ENCODE measurements at places on chromosomes 2 and 18.

DNA sequence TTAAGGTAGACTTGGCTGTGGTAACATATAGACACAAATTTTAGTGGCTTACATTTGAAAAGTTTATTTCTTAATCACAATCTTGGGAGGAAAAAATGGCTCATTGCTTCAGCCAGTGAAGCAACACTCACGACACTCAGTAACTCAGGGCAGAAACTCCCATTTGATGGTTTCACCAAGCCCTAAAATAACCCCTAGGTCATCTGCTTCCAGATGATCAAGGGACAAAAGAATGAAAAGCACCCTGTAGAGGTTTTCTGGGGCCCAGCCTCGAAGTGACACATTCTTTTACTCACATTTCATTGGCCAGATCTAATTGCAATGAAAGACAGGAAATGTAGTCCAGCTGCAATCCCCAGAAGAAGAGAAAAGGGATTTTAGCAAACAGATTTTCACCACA lies 275.9 kb downstream of the TMX3 start:
- peak; percentile 96 for DNase-seq

DNA sequence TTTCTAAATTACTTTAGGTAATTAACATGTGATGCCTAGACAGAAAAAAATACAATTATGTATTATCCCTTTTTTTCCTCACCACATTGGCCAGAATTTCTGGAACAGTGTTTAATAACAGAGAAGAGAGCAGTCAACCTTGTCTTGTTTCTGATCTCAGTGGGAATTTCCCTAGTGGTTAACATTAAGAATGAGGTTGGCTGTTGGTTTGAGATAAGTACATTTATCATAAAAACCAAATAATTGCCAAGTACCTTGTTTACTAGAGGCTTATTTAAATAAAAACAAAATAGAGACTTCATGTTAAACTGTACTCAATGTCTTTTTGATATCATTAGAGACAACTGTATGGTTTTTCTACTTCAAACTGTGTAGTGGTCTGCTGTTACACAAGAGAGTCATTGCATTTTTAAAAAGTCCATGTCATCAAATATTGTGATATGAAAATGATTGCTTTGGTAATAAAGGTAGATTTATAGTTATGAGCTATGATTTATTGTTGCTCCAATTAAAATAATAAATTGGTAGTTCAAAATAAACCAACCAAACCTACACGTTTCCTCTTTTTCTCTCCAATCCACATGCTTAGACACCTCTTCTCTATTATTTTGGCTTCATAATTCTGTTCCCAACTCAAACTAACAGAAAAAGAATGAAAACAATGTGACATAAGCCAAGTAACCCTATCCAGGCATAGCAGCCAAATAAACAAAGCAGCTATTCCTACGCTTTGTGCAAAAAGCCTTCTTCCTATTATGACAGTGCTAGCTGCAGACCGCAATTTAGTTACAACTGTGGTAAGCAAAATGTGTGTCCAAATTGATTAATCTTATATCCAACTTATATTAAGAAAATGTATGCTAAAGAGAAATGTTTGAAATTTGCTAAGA lies 20.9 kb upstream of the TANK start:
- DNase-seq = no peak

DNA sequence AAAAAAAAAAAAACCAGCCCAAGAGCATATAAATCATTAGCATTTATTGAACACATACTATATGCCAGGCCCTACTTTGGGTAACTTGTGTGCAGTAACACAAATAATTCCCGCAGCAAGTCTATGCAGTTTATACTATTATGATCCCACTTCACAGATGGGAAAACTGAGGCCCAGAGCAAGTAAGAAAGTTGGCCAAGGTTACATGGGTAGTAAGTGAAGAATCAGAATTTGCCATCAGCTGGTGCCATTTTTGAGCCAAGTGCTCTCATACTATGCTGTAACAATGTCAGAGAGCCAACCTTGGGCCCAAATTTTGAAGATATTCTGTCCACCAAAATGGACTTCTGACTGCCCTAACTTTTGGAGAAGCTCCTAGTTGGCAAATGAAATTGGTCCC lies 13.5 kb upstream of the PSD4 start:
- DNase-seq = no peak

GRCh38 chr2:97730245-97730644 lies 16.9 kb downstream of the ZAP70 start:
- no peak for DNase-seq

DNA sequence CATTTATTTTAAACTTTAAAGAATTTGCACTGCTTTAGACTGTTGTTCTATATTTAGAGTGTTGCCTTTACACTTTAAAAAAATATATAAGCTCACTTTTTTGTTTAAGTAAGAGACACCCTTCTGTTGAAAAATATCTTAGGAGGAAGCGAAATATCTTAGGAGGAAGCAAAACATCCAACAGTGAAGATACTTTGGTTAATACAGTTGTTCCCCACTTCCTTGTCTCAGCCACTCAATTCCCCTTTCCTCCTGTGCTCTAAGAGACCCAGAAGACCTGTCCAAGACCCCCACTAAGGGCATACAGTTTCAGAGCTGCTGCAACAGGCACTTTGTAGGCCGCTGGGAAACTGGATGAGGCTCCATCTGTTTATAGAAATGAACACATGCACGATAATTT lies 5.7 kb downstream of the SERPINB8 start:
- DNase-seq = peak; percentile 95

DNA sequence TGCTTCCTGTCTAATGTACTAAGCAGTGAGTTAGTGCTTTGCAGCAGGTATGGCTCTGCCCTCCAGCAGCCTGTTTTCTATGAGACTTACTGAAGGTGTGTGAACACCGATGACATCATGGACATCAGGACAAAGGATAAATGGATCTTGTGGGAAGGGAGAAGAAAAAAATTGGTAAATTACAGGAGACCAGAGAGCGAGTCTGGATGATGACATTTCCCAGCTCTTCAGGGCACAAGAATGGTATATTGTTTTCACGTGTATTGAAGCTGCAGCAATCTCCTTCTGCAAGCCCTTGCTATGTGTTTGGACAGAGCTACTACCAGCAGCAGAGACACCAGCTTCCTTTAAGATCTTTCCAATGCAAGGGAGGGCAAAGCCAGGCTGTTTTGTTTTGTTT lies 47.2 kb downstream of the DCC start:
- DNase-seq = no peak

- no peak for DNase-seq
Observed at GRCh38 chr18:61544178-61544577, 210.9 kb downstream of the CDH20 start.

GRCh38 chr2:232532419-232532818 lies 6.5 kb downstream of the CHRND start:
- no peak for DNase-seq

- peak; percentile 99 for DNase-seq
Observed at GRCh38 chr2:209619782-209620181, 151.8 kb upstream of the UNC80 start.

DNA sequence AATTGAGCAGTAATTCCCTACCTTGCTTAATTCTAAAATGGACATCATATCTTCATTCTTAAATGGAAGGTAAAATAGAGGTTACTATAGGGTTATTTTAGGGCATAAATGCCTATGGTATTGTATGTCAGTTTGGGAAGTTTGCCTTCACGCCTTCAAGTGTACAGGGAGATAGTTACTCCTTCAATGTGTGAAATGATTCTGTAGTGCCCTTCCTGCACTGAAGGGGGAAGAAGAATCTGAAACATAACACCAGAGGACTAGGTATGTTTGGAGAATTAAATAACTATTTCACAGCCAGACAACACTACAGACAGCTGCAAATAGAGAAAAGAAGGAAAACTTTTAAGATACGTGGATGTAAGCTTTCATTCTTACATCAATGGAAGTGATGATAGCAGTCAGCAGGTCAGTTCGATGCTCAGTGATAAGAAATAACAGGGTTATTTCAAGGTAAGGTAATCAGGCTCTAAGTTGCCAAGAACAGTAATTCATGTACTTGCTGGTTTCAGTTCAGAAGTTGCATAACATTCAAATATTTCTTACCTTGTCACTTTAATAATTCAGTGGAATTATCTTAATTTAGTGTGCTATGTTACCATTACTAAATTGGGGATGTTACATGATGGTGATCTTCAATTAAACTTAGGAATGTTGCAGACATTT lies 4.0 kb downstream of the PKP4 start:
- no peak for DNase-seq

DNA sequence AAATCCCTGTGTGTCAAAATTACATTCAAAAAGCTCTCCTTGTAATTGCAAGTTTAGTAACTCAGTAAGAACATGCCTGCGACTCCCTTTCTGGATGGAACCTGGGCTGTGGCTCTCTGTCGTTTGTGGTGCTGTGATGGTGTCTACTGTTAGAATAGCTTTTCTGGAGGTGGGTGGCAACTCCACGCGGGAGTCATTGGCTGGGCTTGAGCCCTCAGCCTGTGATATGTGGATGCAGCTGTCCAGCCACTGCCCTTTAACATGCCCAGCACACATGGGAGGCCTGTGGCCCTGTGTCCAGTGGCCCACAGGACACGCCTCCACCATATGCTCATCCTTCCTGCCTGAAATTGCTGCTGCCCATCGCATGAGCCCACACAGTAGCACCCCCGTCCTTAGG lies 124.2 kb downstream of the RNF144A start:
- DNase-seq = no peak

GRCh38 chr18:36127836-36128529 lies 1.2 kb downstream of the SLC39A6 start:
- DNase-seq = no peak

- no peak for DNase-seq
Observed at GRCh38 chr2:147366279-147366678, 478.6 kb upstream of the ACVR2A start.

DNA sequence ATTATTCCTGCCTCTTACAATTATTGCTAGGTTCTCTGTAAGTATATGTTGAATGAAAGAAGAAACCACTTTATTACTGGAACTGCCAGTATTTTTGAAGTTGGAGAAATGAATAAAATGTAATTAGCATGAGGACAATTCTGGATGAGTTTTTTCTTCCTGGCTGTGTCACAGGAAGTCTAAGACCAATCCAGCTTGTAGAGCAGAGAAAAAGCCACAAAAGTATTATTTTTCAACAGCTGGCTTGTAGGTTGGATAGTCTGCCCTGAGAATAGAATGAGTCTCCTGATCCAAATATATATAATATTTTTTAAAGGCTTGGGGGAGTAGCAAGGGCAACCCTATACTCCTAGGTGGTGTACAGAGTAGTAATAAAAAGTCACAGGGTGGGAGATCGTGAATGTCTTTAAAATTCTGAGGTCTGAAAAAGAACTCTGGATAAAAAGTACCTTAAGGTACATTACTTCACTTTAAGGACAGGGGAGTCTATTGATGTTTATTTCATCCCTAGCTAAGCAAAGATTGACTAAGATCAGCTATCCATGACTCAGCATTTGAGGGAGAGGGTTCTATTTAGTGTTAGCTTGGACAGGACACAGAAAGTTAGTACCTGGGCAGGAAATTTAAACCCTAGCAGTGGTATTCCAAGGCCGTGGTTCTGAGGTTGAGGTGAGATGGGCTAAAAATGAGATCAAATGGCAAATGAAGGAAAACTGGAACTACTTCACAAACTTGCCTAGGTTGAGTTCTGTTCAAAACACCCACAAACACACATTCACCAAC lies 31.7 kb downstream of the SLC40A1 start:
- DNase-seq = no peak

GRCh38 chr2:28640908-28641300 lies 110.7 kb upstream of the PPP1CB start:
- DNase-seq = no peak

- no peak for DNase-seq
Observed at GRCh38 chr2:207867056-207867455, 97.3 kb upstream of the FZD5 start.

GRCh38 chr2:197134206-197134605 lies 176.4 kb downstream of the ANKRD44 start:
- no peak for DNase-seq

- peak; percentile 93 for DNase-seq
Observed at GRCh38 chr2:38634684-38635083, 31.2 kb upstream of the GALM start.

GRCh38 chr18:4231260-4231659 lies 223.8 kb downstream of the DLGAP1 start:
- no peak for DNase-seq

DNA sequence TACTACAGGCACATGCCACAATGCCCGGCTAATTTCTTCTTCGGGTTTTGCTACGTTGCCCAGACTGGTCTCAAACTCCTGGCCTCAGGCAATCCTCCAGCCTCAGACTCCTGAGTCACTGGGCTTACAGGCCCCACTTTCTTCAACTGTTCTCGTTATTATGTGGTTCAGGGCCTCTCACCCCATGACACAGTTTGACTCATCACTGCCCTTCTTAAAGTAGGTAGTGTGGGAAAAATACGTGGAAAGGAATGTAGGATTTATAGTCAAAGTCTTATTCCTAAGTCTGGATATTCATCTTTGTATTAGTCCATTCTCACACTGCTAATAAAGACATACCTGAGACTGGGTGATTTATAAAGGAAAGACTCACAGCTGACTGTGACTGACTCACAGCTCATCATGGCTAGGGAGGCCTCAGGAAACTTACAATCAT lies 19.4 kb downstream of the CENPA start:
- DNase-seq = peak; percentile 21

- peak; percentile 62 for DNase-seq
Observed at GRCh38 chr2:109125593-109126500, 3.2 kb upstream of the SH3RF3 start.

DNA sequence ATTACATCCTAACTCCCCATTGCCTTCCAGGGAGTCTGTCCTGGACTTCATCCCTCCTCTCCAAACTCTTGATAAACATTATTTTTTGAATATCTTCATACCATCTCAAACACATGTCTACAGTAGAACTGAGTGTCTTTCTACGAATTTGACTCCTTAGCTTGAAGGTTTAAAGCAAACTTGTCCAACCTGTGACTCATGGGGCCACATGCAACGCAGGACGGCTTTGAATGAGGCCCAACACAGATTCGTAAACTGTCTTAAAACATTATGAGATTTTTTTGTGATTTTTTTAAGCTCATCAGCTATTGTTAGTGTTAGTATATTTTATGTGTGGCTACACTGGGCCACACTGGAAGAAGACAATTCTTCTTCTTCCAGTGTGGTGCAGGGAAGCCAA lies 98.1 kb downstream of the PARD3B start:
- DNase-seq = no peak

DNA sequence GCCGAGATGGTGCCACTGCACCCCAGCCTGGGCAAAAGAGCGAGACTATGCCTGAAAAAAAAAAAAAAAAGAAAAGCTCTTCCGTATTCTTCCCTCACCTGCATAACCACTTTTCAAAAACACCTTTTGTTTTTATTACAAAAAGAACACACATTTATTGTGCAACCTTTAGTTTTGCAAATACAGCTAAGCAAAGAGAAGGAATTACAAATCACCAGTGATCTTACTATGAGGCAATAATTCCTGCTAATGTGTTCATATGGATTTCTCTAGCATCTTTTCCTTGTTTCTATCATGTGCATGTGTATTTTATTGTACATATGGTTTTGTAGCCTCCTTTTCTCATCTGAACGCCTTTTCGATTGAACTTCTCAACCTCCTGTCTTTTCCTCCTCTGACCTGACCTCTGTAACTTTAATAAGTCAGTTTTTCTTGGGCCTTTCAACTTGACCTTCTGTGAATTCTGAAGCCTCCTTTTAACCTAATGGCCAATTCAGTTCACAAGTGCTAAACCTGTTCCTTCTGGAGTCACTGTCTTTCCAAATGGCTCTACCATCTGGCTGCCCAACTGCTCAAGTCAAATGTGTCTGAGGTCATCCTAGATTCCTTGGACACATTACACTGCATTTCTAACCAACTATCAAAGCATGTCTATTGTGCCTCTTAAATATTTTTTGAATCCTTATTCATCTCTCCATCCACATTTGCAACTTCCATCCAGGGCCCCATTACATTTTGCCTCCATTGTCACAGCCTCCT lies 59.1 kb upstream of the DAPL1 start:
- DNase-seq = no peak

Data from MV-4-11 (cell line).